Psoas muscle (tissue), 8 donors: ENCODE measurements at places on chromosomes 3 and 15. TPM values are rescaled to one million over a fixed set of nuclear protein-coding genes. Genes with fewer than 3 reads are reported as not detected.
A peak's percentile ranks its signal among the peaks of the same experiment; 100 is the strongest.

Gene CHAC1
- total RNA-seq: 14.9 TPM

Gene C3orf20
- total RNA-seq: 0.06 TPM

DNA sequence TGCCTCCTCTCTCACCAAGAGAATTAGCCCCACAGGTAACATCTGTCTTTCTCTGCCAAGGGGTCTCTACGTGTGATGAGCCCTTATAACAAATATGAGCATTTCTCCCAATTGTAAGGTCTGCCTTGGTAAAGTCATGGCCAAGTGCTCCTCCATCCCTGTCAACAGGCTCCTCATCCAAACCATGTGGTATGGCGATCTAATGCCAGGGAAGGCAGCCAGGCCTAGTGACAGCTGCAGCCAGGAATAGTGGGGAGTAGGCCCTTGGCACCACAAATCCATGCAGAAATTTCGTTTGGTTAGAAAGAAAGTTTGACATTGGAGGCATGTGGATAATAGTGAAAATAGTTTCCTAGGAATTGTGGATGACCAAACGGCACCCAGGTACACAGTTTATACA is 4.7 kb upstream of the LRTM1 start:
- DNase-seq: peak; percentile 65

GRCh38 chr3:131796558-131797198 is 238.1 kb downstream of the CPNE4 start:
- no peak for DNase-seq
